ENCODE measurements at places on chromosomes 5 and 9.

- no peak for DNase-seq
Measured at GRCh38 chr5:15510831-15511230, 10.9 kb downstream of the FBXL7 start.

DNA sequence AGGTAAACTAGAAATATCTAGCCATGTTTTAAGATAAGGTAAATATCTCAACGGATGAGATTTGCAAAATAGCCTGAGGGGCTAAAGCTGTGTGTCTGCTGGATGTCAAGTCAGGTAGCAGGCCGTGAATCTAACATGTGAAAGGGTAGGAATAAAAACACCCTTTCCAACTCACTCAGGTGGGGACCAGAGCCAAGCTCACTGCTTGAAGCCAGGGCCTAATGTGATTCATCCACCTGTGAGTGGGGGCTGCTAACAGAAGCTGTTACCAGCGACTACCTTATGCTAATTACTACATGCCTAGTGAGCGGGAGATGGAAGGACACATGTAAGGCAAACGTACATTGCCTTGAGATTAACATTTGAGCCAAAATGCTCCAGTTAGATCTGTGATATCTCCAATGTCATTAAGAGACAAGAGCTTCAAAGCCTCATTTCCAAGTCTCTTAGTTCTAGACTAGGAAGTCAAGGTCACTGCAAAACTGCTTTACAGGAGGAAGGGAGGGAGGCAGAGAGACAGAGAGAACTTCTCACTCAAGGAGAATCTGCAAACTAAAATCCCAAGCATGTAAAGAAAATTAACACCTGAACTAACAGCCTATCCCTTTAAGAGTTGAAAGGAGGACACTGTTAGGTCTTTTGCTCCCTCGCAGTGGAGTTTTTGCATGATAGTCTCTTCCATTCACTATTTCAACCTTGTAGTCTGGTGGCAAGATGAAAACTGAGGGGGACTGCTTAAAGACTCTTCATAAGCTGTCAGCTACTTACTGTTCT is 141.6 kb upstream of the RPS23 start:
- no peak for DNase-seq

GRCh38 chr9:406886-407654 is 192.4 kb downstream of the DOCK8 start:
- DNase-seq, result no peak

DNA sequence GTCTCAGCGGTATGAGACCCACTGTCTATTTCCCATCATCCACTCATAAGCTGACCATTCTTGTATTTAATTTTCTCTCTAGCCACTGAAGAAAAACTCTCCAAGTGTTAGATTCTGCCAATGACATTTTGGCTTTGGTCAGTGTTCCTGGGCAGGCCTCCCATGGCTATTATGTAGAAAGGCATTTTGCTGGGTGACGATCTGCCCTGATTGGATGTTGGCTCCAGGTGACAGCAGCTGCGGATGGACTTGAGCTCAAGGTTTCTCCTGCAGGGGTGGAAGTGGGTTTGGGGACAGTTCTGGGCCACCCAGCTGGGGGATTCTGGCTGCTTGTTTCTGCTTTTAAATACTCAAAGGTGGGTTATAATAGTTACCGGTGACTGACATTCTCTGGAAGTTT is 31.6 kb downstream of the ACSL6 start:
- no peak for DNase-seq

DNA sequence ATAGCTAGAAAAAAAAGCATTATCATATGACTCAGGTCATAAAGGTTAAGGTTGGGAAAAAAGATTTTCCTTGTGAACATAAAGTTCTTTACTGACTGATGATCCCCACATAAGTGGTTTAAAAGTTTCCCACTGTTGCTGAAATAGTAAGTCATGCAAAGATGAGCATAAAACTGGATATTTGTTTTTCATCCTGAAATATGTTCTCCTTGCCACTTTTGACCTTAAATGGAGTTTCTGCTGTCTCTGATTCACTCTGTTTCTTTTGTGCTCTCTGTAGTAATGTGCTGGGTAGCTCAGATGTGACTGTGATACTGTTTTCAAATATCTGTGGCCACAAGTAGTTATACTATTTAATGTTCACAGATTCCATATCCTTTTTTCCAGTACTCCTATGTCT is 162.5 kb upstream of the GAS1 start:
- DNase-seq, result no peak

DNA sequence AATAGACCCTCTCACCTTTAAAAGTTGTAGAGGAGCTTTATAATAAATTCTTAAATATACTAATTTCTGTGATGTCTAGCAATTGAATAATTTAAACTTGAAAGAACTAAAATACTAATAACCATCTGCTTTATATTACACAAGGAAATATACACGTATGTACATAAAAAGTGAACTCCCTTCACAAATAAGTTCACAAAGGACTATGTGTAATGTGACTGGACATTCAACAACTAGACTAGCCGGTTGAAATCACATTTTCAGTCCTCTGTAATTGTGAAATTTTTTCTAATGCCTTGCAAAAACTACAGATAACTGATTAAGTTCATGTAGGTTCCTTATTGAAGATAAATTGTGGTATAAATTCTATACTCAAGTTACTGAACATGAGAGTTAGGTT is 11.6 kb downstream of the NSA2 start:
- no peak for DNase-seq

DNA sequence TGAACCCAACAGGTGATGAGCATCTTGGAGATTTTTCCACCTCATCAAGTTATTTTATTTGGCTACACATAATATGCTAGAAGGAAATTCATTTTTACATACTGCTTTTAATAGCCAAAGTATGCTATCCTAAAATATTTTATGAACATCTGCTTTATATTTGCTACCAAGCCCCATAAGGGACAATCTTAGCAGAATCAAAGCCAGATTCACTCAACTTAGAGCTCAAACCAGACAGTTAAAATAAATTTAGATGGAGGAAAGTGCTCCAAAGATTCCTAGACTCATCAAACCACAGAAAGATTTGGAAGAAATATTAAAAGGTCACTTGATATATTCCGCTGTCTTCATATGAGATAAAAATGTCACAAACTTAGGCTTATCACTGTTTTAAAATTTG is 637.1 kb upstream of the CCNG1 start:
- no peak for DNase-seq

- no peak for DNase-seq
Measured at GRCh38 chr5:109145139-109145538, 264.6 kb downstream of the PJA2 start.

- DNase-seq, result no peak
Measured at GRCh38 chr9:80787636-80788035, 901.7 kb downstream of the TLE1 start.

All from erythroblast (primary cell).